ENCODE measurements at places on chromosomes 12 and 14.

DNA sequence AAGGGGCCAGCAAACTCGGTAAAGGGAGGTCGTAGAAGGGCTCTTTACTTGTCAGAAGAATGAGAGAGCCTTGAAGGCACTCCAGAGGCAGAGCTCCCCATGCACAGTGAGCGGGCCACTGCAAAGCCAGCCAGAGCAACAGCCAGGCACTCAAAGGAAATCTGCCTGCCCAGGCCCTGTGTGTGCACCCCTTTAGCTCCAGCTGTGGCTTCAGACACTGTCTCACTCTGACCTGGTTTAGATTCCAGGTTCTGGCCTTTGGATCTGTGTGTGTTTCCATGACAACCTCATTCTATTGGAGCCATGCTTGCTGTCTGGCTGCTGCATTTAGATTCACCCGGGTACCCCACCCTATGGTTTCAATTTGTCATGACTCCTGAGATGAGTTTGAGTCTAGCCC is 170.3 kb downstream of the CAPZA3 start:
- no peak for DNase-seq

GRCh38 chr12:4471256-4471655 is 25.6 kb upstream of the FGF6 start:
- no peak for DNase-seq

DNA sequence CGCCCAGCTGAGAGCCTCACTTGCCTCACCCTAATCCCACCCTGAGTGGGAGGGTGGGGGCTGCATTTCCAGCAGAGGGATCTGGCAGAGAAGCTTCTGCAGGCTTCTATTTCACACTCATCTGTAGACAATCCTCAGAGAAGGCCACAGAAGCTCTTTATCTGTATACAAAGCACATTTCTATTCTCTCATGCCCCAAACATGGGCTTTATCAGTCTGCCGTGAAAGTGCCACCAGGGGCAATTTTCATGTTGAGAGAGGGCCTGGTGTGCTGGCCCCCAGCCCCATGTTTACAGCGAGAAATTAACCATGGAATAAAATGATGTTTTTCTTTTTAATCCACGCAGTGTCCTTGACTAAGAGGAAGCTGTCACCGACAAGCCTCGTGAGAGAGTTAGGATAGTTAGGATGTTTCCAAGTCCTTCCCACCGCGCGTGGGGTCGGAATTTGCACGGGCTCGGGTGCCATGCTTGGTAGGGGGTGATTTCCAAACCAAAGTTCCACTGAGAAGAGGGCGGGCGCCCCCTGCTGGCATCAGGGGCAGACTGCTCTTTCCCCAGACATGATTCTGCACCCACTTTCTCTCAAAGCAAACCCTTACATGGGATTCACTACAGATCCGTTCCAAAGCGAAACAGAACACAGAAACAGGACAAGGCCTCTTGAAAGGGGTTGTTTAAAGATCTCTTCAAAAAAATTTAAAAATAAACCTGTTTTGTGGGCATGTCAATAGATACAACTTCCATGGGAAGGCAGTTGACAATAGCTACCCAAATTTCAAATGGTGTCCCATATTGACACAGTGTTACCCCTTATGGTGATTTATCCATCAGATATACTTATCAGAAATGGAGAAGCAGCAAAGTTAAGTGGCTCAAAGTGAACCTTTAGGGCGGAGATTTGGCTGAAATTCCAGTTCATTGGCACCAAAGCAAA is 19.4 kb downstream of the BDKRB1 start:
- DNase-seq, result peak; percentile 48

DNA sequence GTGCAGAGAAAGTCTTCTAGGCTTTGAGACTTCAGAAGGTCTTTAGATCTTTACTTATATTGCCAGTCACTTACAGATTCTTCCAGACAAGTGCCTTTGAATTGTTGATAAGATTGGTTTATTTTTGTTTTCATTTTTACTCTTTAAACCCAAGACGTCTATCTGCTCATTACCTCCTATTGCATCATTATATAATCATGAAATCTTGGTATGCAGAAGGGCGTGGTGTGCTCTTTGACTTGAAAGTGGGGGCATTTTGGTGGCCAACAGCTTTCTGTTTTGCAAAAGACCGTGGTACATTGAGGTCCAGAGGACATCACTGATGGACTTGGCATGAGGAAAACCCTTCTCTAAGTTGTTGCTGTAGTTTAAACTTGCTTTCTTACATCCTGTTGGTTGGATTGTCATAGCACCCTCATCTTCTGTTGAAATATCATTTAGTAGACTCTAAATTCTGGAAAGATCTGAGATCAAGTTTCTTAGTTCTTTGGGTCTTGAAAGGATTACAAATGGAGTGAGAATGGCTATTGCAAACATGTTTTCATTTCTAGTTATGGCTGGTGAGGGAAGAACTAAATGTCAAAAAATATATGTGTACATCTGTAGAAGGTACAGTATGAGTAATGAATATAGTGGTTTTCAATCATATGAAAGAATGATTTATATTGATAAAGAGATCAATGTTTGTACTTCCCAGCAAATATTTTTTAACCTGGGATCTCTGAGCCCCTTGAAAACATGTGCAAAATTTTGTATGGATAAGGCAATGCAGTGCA is 441.8 kb downstream of the NRXN3 start:
- DNase-seq, result no peak

GRCh38 chr14:23104591-23105347 is at the start of gene CIROP:
Gene CIROP (minus strand): TSS chr14:23104989. CDS start chr14:23104920, 69 bp downstream.
- no peak for DNase-seq

GRCh38 chr12:82723093-82723492 is 36.4 kb downstream of the TMTC2 start:
- DNase-seq, result no peak

DNA sequence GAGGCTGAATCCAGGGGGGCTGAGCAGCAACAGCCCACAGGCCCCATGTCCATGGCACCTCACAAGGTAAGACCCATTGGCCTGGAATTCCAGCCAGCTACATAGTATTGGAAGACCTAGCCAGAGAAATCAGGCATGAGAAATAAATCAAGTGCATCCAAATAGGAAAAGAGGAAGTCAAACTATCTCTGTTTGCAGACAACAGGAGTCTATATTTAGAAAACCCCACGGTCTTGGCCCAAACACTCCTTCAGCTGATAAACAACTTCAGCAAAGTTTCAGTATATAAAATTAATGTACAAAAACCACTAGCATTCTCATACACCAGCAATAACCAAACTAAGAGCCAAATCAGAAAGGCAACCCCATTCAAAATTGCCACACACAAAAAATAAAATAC is 16.9 kb downstream of the PDE6H start:
- DNase-seq, result no peak

DNA sequence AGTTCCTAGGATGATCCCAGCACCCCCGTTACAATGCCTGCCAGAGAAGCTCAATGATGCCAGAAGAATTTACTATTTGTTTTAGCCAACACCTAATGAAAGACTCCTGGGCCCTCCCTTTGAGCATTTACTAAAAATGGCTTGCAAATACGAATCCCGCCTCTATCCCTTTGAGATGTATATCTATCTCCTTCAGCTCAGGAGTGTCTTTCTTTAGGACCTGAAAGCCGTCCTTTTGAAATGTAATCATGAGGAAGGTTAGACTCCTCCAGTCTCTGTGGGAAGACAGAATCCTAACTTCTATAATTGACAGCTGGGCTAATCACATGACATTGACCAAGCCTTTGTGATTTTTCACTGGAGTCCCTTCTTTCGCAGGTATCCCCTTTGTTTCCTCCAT is 19.2 kb upstream of the DYNC1H1 start:
- DNase-seq, result no peak

DNA sequence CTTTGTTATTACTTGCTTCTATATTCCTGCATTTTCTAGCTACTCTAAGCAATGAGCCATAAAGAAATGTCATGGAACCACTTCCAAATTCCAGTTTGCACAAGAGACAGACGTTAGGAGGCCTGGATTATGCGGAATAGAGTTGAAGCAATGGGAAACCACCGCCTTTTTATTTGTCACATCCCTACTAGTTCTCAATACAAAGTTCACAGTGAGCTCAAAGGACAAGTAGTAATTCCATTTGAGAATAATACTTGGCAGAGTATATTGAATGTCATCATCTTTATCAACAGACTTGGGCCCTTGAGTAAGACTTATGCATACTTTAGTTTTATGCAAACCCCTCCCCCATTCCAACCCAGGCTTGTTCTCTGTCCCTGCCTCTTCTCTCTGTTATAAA is 3.7 kb upstream of the SLC15A5 start:
- DNase-seq, result no peak

GRCh38 chr14:70896981-70897380 is 10.3 kb upstream of the PCNX1 start:
- DNase-seq, result no peak

- DNase-seq, result no peak
These were observed 1.4 kb upstream of the GLRX5 start for GRCh38 chr14:95533391-95533821.

GRCh38 chr14:103848175-103849077 is 1.1 kb upstream of the PPP1R13B start:
- no peak for DNase-seq

GRCh38 chr14:67547224-67547780 is 14.2 kb downstream of the PLEKHH1 start:
- no peak for DNase-seq

- DNase-seq, result no peak
These were observed 36.1 kb upstream of the EVL start for GRCh38 chr14:100028990-100029677.

DNA sequence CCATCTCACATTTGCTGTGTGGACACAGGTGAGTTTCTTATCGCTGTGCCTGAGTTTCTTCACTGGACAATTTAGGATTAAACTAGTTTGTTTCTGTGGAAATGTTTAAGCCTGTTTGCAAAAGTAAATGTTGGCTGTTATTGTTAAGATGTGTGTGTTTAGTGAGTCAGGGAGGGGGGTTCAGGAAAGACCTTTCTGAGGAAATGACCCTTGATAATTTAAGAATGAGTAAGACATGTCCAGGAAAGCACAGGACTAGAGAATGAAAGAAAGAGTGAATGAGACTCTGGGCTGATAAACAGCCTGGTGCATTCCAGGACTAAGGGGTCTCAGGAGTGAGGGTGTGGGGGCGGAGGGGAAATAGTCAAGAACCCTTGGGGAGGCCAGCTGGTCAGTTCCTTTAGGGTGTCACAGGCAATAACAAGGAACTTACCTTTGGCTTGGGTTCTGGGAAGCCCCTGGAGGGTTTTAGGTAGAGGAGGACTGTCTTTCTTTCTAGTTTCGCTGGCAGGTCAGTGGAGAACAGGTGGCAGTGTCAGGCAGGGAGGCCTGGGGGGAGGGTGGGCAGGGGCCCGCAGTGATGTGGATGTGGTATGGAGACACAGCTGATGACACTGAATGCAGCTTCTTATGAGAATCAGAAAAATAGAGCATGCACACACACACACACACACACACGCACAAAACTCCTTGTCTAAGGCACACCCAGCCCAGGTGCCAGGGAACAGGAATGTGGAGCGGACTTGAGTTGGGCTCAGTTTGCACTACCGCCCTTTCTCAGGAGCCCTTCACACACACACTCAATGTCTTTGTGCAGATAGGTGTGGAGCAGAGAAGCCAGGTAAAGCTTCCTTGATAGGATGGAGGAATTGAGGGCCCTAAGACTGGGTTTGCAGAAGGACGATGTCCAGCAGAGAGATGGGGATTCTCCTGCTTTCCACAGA is 1005.5 kb downstream of the VRK1 start:
- DNase-seq, result no peak

DNA sequence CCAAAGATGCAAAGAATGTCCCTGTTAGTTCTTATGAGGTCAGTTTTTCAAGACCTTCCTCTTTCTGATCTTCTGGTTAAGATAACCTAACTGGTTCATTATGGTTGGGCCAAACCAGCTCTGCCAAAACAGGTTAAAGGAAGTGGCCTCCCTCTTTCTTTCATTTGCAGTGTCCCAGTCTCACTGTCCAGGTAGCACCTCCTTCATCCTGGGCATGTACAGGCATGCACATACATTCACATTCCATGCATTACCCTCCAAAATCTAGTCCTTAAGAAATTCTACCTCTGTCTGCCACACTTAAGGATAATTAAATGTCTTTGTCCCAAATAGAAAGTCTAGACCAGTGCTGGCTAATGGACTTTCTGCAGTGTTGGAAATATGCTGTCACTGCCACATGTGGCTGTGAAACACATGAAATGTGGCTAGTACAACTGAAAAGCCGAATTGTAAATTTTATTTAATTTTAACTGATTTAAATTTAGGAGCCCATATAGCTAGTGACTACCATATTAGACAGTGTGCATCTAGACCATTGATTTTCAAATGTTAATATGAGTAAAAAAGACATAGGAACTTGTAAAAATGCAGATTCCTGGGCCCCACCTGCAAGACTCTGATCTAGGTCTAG is 169.3 kb downstream of the PCNX1 start:
- DNase-seq, result no peak

DNA sequence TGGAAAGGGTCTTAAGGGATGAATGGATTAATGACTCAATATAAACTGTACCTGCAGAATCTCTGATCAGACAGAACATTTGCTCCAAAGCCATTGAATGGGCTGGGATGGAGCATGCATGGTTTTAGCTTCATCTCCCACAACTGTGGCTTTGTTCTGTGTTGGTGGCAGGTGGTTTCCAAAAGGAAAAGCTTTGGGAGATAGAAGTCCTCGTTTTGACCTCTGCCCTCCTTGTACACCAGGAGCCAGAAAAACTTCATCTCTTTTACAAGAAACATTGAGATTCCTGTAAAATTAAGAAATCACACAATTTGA is 39.5 kb downstream of the GPR65 start:
- no peak for DNase-seq

DNA sequence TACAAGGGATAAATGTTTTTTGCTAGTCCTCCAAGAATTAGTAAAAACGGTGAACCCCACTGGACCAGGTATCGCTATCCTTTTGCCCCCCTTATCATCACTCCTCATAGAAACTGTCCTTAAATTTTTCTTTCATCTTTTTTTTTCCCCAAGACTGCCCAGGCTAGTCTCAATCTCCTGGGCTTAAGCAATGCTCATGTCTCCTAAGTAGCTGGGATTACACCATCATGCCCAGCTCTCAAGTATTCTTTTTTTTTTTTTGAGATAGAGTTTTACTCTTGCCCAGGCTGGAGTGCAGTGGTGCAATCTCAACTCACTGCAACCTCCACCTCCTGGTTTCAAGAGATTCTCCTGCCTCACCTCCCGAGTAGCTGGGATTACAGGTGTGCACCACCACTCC is 9.7 kb downstream of the IRF2BPL start:
- no peak for DNase-seq

- DNase-seq, result no peak
These were observed 5.9 kb downstream of the SDR9C7 start for GRCh38 chr12:56928262-56928661.

GRCh38 chr12:40002178-40003169 is 103.4 kb downstream of the SLC2A13 start:
- DNase-seq, result no peak

DNA sequence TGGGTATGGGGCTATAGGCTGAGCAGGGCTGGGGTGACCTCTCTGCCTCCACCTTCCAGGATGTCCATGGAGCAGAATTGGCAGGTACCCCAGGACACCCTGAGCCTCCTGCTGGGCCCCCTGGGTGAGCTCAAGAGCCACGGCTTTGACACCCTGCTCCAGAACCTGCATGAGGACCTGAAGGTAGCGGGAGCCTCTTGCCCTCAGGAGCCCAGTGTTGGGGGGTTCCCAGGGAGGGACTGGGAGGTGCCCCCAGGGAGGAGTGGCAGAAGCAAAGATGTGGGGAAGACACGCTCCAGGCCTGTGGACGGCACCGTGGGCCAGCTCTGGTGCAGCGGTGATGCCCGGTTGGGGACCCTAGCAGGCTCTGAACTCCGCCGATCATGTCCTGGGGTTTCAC is 8.3 kb downstream of the TNFAIP2 start:
- no peak for DNase-seq

- DNase-seq, result no peak
These were observed 210.3 kb downstream of the TMTC2 start for GRCh38 chr12:82896979-82897378.

Data from activated T-cell treated with anti-CD3 and anti-CD28 coated beads for 24 hours (primary cell).